NCI-H526 treated with DMSO at 0.1 percent for 48 hours (cell line): ENCODE measurements at places on chromosomes 3 and 15.

- no peak for DNase-seq
Observed at GRCh38 chr15:31302778-31303725, 23.6 kb upstream of the KLF13 start.

- no peak for DNase-seq
Observed at GRCh38 chr3:15693355-15693754, 91.8 kb downstream of the BTD start.

GRCh38 chr3:43695443-43695842 lies 4.7 kb downstream of the ABHD5 start:
- no peak for DNase-seq

GRCh38 chr15:91921188-91921842 lies 67.8 kb downstream of the SLCO3A1 start:
- DNase-seq, result no peak

- no peak for DNase-seq
Observed at GRCh38 chr3:129006864-129007263, 5.8 kb downstream of the EFCC1 start.

DNA sequence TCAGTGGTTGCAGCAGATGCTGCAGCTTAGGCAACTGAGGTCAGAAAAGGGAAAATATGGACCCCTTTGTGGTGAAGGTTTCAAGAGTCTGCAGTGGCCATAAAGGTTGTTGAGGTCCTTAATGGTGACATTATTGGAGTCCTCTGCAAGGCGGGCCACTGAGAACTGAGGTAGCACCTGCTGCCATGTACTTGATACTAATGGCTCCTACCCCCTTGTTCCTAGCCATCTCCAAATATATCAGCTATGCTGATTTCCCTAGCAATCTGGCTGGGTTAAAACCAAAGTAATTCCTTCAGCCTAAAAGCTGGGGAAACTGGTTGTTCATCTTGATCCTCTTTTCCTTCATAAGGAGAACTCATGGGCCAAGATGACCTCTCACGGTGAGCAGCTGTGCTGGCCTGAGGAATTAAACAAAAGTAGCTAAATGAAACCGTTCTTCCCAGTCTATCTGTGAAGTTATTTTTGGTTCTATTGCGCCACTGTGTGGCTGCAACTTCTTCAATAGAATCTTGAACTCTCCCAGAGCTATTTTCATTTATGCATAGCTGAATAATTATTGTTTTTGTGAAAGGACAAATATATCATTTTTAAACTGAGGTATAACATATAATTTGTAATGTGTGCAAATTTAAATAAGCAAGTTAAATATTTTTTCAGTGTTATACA lies 76.1 kb upstream of the PLSCR4 start:
- DNase-seq, result no peak

- no peak for DNase-seq
Observed at GRCh38 chr3:139758654-139759291, 81.0 kb upstream of the NMNAT3 start.

DNA sequence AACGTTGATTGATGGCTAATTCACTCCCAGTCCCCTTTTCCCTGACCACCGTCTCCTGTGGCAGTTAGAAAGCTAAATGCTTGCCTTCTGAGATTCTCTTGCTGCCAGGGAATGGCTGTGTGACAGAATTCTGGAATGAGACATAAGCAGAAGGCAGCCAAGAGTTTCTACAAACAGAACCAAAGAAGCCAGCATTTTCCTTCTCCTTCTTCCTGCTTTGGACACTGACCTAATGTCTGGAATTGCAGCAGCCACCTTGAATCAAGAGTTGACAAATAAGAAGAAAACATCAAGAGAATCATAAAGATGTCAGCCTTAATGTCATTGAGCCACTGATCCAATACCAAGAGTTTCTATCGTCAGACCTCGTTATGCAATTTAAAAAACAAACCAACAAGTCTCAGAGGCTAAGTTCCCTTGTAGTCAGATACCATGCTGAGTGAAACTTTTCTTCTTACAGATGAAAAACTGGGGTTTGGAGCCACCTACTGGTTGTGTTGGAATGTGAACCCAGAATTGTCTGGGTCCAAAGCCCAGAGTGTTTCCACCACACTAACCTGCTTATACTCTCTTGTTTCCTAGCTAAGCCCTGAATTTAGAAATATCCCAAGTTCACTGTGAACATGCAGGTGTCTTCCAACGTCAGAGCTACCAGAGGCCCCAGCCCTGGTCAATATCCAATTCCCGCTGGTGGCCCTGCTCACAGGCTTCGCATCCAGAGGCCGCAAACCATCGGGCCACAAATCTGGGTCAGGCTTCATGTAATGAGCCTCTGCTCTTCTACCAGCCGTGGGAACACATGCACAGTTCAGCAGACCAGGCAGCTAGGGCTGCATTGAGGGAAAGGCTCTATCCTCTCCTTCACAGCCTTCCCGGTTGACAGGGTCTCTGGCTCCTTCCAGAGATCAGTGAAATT lies 42.5 kb downstream of the MCF2L2 start:
- peak; percentile 10 for DNase-seq

DNA sequence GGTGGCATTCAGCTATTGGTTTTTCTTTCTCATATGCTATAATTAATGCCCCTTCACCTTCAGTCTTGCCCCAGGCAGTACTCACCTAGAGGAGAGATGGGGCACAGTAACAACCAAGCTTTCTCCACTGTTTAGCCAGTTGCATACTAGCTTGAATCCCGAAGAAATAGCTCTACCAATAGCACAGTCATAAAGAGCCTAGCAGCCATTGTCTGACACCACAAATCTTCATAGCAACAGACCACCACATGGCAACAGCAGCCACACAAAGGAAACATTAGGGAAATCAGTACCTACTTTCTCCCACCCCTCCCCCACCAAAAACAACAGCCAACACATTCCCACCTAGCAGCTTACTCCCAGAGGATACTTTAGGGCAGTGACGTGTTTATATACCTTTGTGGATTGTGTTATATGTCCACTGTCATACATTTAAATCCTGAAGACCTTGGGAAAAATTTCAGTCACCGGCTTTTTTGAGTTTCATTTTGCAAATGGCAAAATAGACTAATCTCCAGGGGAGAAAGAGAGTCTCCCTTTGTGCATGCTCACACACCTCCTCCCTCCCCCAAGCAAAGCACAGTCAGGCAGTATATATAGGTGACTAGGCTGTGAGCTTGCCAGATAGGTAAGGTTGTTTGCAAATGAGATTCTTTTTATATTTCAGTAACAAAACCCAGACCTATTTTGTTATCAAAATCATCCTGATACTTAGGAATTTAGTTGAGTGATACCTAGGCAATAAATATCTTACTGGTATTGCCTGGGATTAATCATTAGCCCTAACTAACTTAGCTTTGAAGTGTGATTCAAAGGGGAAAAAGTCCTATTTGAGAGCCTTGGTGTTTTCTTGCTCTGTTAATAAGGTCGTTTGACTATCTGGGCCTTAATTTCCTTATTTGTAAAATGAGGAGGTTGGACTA lies 140.6 kb downstream of the RBPMS2 start:
- DNase-seq, result peak; percentile 97

DNA sequence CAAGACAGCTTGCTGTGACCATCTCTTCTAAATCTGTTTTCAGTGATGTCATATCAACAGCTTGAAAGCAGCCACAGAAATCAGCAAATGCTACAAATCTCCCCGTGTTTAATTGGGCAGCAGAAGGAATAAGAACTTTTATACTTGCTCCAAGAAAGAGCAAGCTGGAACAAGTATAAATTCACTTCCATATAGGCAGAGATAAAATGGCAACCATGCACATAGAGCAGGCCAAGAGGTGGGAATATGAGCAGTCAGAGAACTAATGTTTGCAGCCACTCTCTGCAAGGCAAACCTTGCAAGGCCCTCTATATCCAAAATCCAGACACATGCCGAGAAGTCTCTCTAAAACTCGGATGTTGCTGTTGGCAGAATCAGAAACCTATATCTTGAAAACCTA lies 16.0 kb downstream of the PARP9 start:
- DNase-seq, result no peak

- no peak for DNase-seq
Observed at GRCh38 chr3:11607816-11608215, 35.9 kb downstream of the VGLL4 start.

DNA sequence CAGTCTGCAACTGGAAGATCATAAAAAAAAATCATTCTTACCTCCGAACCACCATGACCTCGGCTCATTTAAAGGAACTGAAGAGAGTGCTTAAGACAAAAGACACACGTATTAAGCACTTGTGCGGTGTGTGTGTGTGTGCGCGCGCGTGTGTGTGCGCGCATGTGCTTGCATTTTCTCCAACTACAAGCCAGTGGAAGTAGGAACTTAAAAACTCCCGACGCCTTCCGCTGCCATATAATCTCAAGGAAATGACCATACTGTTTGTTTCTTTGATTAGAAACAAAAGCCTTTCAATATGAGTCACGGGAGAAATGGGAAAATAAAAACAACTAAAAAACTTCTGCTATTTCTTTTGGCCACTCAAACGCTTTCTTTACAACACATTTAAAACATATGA lies 32.4 kb downstream of the FRMD4B start:
- DNase-seq, result no peak

DNA sequence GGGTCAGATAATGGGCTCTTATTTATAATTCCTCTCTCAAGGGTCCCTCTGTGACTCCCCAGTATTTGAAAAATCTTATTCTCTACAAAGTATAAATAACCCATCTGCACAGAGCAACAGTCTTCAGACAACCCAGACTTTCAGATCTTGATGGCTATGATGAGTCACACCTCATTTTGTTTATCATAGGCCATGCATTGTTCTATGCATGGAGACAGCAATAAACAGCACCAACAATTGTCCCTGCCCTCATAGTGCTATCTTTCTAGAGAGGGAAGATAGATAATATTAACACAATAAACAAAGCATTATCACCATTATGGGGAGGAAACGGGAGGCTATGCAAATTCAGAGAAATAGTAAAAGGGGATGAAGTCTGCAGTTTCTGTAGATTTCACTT lies 13.4 kb downstream of the FHIT start:
- no peak for DNase-seq

- no peak for DNase-seq
Observed at GRCh38 chr15:31236184-31237042, 90.2 kb upstream of the KLF13 start.

DNA sequence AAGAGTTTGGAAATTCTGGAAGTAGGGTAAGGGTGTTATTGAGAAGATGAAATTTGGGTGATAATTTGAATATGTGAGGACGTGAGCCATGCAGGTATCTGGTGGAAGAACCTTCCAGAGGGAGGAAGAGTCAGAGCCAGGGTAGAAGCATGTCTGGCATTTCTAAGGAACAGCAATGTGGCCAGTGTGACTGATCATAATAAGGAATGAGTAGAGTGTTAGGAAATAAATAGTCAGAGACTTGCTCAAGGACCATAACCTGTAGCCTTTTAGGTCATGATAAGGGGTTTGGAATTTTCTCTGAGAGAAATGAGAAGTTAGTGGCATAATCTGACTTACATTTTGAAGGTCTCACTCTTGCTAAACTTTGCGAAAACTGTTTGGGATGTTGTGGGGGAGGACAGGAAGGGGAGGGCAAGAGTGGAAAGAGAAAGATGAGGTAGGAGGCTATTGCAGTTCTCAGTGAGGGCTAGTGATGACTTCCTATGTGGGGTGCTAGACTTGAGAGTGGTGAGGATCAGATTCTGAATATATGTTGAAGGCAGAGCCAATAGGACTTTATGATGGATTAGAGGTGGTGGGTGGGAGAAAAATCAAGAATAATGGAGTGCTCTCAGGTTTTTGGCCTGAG lies 568.3 kb downstream of the AGBL1 start:
- no peak for DNase-seq

GRCh38 chr3:169574531-169574930 lies 89.0 kb downstream of the MECOM start:
- DNase-seq, result no peak

DNA sequence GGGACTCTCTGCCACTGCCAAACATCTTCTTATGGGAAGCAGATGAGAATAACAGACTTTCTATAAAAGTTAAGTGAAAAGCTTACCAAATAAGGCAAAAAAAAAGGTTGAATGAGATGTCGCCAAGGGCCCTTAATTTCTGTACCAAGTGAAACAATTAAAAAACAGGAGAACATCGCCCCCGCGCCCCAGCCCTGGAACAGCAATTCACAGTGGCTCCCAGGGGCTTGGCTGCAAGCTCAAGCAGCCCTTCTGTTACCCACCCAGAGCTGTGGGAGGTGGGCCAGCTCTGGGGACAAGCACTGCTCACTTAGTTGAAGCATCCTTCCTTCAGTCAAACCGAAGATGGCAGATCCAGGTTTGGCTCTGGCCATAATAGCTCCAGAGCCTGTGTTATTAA lies 208.0 kb downstream of the ERC2 start:
- no peak for DNase-seq

- DNase-seq, result no peak
Observed at GRCh38 chr3:170909129-170909903, 879 bp upstream of the EIF5A2 start.

DNA sequence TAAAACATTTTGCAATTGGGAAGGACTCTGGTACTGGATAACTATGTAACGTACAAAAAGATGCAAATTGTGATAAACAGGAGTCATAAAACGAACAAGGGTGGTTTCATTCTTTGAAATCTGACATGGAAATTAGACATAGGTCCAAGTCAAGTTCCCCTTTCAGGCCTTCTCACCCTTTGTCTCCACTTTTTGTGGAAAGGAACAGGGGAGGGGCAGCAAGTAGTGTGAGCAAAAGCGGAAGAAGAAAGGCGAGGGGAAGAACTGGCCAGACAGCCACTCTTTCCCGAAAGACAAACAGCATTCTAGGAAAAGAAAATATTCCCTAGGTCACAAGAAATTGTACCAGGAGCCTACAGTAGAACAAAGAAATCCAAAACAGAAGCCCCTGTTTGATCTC lies 52.6 kb downstream of the MCF2L2 start:
- DNase-seq, result peak; percentile 80

DNA sequence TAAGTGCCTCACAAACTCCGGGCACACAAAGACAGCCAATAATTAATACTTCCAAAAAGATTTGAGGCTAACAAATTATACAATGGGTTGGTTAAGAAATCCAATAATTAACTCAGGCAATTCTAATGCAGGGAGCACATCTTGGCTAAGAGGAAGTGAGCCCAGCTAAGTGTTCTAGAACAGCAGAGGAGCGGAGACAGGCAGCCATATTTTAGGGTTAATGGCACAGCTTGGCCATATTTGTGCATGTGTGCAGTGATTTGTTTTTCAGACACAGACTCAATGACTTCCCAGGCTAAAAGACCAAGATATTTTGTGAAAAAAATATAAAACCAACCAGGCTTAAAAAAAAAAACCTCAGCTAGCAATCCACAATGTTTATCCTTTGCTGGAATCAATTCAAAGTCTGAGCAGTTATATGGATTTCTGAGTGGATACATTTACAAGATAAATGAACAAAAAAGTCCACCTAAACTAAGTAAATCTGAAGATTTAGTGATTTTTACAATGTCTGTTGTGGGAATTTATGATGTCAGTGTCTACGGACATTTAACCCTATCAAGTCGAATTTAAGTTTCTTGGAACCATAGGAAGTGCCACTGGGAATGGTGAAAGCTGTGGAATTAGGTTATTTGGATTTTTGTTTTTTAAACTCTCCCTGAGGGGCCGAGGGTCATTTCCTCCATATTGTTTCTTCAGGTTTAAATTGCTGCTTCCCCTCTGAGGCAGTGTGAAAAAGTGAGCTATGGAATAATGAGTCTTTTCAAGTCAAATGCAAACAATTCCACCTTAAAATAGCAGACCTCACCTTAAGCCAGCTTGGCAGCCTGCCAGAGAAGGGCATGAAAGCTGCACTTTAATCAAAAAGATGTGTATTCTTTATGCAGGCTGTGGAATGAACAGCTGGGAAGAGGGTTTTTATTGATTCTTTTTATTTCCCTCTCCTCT lies 413.7 kb upstream of the TBL1XR1 start:
- no peak for DNase-seq

GRCh38 chr3:73401616-73402279 lies 223.0 kb downstream of the PDZRN3 start:
- peak; percentile 34 for DNase-seq

- DNase-seq, result no peak
Observed at GRCh38 chr3:131705558-131706051, 202.8 kb upstream of the MRPL3 start.
